ENCODE measurements at places on chromosomes 5 and 9.

DNA sequence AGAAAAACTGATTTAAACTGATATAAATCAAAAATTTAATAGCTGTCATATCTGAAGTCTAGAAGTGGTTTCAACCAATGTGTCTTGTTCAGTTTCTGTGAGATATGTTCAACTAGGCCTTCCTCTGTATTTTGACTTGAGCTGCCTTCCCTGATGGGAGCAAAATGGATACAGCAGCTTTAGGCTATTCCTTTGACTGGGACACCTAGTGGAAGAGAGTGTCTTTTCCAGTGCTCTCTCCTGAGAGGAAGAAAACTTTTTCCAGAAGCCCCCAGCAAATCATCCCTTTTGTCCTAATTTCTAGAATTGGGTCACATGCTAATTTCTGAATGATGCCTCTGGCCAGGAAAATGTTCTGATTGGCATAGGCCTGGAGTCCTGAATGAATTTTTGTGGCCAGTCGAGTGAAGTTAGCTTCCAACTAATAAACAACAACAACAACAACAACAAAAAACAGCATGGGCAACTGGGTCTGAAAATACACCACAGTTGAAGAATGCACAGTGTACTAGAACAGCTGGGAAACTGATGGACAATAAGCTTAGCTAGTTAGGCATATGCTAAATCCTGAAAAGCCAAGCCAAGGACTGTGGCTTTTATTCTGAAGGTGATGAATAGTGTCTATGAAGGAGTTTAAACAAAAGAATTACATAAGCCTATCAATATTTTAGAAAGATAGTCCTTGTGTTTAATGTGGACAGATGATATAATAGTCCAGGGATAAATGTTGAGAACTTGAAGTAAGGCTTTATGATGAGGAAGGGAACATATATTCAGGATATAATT is 125.7 kb downstream of the FBN2 start:
- no peak for DNase-seq

DNA sequence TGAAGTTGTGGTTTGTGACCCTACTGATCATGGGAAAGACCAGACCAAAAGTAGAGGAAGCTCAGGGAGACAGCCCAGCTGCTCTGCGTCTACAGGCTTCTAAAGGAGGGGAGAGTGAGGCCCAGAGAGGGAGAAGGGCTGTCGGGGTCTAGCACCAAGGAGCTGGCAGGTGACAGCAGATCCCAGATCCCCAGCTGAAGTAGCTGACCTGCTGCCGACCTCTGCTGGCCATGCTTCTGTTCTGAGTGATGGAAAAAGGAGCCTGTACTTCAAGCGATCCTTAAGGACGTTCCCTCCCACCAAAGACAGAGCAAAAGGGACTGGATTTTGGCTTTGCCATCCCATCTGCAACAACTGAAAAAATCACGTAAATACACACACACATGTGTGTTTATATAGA is 22.7 kb upstream of the QSOX2 start:
- peak; percentile 77 for DNase-seq

DNA sequence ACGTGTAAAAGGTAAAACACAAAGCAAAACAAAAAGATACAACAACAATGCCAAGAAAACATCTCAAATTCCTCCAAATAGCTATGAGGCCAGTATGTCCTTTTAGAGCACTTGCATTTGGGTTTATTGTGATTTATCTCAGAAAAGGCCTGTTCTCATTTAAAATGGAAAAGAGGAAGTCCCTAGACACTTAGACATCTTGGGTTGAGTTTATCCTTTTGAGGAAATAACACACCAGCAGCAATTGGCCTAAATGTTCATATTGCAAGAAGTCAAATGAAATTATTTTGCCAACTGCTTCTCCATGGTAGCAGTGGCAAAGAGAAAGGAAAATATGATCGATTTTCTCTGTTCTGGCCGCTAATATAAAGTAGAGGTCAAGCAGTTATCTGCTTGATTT is 43.6 kb upstream of the TRMT10B start:
- no peak for DNase-seq

DNA sequence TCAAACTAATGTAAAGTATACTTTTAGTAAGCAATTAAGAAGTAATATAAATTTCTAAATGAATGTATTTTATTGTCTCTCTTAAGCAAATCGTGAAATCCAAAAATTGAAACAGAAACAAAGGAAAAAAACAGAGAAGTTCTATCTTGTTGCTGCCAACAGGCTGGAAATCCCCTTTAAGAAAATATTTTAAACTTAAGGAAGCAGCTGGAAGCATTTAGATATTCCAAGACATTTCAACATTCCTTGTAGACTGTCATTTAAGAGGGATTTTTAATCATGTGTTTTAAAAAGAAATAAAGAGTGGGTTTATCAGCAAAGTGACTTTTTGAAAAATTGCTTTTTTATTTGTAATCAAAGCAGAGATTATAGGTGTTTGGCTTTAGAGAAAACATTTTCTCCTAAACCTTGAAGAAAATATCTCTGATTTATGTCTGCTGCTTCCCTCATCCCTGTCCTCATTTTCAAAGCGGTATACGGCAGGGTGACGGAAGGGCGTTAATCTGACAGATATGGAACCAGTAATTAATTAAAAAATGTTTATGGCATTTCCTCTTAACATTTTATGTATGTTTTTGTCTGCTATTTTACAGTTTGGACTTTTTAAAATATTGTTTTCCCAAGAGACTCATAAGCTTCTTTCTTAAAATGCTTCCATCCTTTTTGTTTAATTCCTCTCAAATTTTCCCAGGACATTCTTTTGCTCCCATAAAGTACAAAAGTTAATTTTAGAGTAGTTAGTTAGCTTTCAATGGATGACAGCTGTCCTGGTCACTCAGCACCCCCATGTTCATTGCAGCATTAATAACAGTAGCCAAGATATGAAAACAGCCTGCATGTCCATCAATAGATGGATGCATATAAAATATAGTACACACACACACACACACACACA is 245.6 kb downstream of the LURAP1L start:
- no peak for DNase-seq

DNA sequence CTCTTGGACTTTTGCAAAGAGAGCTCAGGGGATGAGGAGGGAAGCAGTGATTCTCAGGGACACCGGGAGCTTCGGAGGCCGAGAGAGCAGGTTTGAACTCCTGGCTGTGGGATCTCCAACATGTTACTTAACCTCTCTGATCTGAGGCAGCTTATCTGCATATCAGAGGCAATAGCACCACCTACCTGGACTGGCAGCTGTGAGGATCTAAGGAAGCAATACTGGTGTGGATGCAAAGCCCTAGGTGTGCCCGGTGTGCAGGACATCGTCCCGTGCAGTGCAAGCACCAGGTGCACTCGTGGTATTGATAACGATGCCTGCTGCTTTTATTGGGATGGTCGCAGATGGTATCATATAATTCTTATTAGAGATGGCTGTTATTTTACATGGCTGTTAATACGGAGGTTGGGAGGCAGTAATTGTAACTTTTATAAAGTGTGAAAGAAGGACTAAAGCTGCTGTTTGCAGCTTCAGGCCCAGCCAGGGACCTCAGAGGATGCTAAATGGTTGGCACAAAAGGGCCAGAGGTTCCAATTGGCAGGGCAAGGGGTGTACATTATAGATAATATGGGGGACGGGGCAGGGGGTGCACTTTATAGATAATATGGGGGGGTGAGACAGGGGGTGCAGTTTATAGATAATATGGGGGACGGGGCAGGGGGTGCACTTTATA is 14.9 kb downstream of the COL5A1 start:
- DNase-seq, result no peak

- DNase-seq, result no peak
These were observed 11.9 kb downstream of the PDE6A start for GRCh38 chr5:149932445-149933350.

DNA sequence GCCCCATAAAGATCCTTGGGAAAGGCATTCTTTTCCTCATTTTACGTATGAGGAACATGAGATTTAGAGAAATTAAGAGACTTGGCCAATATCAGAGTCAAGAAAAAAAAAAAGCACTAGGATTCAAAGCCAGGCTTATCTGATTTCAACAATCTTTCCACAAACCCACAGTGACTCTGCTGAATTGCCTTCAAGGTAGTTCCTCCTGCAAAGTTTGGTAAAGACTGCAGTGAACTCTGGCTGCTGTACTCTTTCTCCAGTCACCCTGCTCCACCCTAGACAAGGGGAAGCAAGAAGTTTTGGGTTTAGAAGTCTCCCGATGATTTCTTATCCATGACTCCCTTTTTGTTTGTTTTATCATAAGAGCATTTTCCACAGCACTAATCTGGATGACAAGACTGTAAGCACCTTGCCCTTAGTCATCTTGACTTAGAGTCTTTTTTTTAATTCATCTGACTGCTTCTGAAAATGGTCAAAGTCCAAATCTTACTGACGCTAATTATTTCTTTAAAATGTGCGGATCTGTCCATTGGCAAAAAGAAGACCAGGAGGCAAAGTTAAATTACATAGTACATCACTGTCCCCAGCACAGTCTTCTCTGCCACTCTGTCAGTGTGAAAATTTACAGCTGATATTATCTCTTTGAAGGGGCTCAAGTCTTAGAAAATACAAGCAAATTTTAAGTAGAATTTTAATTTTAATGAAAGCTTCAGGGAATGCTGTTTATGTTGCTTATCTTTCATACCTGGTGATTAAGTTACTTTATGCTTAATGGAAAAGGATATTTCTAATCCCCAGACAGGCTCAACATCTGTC is 180.1 kb downstream of the TTLL11 start:
- no peak for DNase-seq

GRCh38 chr9:69157751-69158466 is 16.2 kb upstream of the TJP2 start:
- DNase-seq, result no peak

GRCh38 chr9:134437403-134438194 is 111.3 kb downstream of the RXRA start:
- peak; percentile 65 for DNase-seq
